B cell (primary cell): ENCODE measurements at places on chromosomes 13 and 19.

GRCh38 chr13:42076309-42076713 is 27.9 kb downstream of the DGKH start:
- H3K36me3 ChIP-seq: no peaks in the 10 kb centered on the region
- H3K27me3 ChIP-seq: no peaks in the 10 kb centered on the region
- no peaks in the 10 kb centered on the region for H3K4me1 ChIP-seq
- no peak overlapping the region for H3K27ac ChIP-seq

GRCh38 chr13:100789481-100789880 is 114.9 kb upstream of the TMTC4 start:
- H3K27me3 ChIP-seq: no peaks in the 10 kb centered on the region
- H3K4me1 ChIP-seq: no peaks in the 10 kb centered on the region
- H3K36me3 ChIP-seq: no peaks in the 10 kb centered on the region

- no peaks in the 10 kb centered on the region for H3K36me3 ChIP-seq
- no peak for DNase-seq
- no peaks in the 10 kb centered on the region for H3K4me1 ChIP-seq
- H3K4me3 ChIP-seq: no peak overlapping the region
- no peaks in the 10 kb centered on the region for H3K27me3 ChIP-seq
These were observed 244.8 kb downstream of the NHLRC3 start for GRCh38 chr13:39283072-39283471.

GRCh38 chr13:98466634-98467236 is 110.2 kb downstream of the STK24 start:
- no peaks in the 10 kb centered on the region for H3K27me3 ChIP-seq
- H3K4me1 ChIP-seq: no peaks in the 10 kb centered on the region
- H3K27ac ChIP-seq: no peak overlapping the region
- peak; percentile 39 for DNase-seq
- H3K4me3 ChIP-seq: no peak overlapping the region
